ENCODE measurements at places on chromosomes 3 and 15.
A peak's percentile ranks its signal among the peaks of the same experiment; 100 is the strongest.

GRCh38 chr3:130411320-130411719 is 65.8 kb downstream of the COL6A5 start:
- no peak for DNase-seq

GRCh38 chr15:38228618-38229017 is 24.0 kb upstream of the SPRED1 start:
- no peak for DNase-seq

- DNase-seq, result no peak
Observed at GRCh38 chr15:79973456-79974195, 2.6 kb upstream of the BCL2A1 start.

DNA sequence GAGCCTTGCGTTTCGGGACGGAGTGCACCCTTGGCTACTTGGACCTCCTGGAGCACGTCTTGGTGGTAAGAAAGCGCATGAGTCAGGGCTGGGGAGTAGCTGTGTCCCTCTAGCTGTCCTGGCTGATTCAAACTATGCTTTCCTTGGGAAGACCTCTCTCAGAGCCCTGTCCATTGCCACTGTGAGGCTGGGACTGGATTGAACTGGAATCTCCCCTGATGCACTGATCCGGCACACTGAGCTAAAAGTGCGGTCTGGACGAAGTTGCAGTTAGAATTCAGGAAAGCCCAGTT is 232.6 kb upstream of the TPM1 start:
- no peak for DNase-seq

DNA sequence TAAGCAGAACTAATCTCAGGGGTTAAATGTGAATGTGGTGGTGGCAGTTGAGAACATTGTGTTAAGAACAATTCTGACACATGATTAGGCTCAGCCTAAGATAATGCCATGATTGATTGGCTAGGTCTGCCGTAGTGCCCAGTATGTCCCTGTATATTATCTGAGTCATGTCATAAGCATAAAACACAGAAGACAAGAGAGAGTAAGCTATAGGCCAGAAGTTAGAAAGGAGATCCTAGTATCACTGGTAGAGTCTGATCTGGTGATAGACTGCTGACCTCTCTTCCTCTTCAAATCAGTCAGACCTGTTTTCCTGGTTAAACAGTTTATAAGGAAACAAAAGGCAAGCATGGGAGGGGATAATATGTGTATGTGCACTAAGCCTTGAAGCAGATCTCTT is 30.1 kb upstream of the ATP8B4 start:
- no peak for DNase-seq

GRCh38 chr3:38043486-38043885 is 4.5 kb downstream of the DLEC1 start:
- DNase-seq, result no peak

DNA sequence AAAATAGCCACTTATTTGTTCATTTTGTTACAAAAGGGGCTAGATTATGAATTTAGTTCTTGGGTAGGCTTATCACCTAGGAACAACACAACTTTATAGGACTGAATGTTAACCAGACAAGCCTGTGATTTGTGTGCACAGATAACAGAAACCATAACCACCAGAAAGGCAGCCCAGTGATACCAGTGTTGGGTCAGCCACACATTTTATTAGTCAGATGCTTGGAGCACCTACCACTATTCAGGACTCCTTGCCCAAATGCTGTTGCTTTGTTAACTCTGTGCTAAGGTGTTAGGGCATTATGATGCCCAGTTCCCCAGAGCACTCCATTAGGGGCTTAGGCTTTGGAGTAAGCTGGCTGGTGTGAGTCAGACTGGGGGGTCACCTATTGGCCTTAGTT is 22.5 kb downstream of the PLCL2 start:
- DNase-seq, result no peak

DNA sequence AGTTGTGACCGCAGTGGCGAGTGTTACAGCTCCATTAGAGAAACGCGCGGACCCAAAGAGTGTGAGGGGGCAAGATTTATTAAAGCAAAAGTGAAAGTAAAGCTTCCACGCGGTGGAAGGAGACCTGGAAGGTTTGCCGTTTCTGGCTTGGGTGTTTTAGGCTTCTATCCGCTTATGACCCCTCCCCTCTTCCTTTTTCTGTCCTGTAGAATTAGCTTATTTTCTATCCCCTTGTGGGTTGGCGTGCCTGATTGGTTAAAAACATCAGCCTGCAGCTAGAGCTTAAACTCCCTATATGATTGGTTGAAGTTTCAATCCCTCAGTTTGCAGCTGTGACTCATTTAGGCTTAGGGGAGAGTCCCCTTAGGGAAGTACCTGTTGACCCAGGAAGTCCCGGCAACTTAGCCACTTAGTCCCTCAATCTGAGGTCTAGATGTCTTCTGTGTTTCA is 39.6 kb downstream of the C3orf38 start:
- DNase-seq, result peak; percentile 50

DNA sequence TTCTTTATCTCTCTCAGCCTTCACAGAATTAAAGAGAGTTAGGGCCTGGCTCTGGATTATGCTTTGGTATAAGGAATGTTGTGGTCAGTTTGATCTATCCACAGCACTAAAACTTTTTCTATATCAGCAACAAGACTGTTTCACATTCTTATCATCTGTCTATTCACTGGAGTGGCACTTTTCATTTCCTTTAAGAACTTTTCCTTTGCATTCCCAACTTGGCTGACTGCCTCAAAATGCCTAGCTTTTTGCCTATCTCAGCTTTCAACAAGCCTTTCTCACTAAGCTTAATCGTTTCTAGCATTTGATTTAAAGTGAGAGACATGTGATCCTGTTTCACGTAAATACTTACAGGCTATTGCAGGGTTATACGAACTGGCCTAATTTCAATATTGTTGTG is 471.8 kb downstream of the GBE1 start:
- no peak for DNase-seq

DNA sequence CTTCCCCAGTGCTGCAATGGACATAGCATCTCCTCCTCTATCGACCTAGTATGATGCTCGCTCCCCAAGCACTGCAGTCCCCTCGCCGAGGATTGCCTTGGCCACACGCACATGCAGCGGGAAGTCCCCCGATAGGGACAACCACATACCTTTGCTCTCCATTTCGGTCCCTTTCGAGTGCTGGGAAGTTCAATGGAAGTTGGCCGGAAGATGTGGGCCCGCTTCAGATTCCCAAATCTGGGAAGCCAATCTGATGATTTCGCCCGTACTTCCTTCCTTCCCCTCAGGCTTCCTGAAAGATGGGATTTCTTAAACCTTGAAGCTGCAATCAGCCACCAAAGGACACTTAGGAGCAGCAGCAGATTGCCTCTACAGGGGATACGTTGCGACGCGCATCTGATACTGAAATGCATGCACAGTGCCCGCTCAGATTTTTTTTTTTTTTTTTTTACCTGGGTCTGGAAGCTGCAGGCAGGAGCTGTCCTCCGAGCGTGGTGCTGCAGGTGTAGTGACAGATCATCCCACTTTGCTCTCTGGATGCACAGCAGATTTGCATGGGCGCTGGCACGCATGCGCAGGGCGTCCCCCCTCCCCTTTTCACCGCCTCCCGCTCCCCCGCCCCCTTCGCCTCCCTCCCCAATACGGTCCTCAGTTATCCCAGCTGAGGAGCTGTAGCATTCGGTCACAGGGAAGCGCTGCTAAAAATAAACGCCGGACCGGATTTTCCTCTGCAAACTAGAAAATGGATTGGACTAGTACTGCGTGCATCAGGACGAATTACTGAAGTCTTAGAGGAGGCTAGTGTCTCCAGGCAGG is at the start of gene FGF12:
Gene FGF12, minus strand, starts transcription at position 510 of the 816 bp plus-strand sequence.
- DNase-seq, result no peak

DNA sequence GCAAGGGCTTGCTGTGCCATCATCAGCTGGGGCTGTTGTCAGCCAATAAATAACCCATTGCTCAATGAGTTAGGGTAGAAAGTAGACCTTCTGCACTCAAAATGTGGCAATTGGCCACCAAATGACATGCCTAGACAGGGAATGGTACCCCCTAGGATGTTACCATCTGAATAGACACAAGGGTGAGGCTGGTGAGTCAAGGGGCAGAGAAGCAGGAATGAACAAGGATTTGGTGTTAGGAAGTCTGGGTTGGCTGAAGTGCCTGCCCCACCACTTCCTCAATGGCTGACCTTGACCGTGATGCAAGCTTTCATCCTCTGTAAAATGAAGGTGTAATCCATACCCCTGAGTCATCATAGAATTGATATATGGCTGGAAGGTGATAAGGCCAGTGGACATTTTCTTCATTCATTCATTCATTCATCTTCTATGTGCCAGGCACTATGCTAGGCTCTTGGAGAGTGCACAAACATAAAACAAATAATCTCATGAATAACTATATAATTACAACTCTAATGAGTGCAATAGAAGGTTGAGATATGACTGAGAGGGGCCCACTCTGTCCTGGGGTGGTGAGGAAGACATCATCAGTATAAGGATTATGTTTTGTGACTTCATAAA is 4.4 kb upstream of the CA12 start:
- DNase-seq, result no peak

- DNase-seq, result no peak
Observed at GRCh38 chr3:36823806-36824205, 59.5 kb upstream of the DCLK3 start.

- peak; percentile 2 for DNase-seq
Observed at GRCh38 chr15:91116113-91117067, 16.3 kb downstream of the SV2B start.

- DNase-seq, result peak; percentile 2
Observed at GRCh38 chr15:87954793-87955192, 301.7 kb downstream of the NTRK3 start.

- DNase-seq, result peak; percentile 45
Observed at GRCh38 chr3:66098436-66098835, 59.7 kb upstream of the MAGI1 start.

DNA sequence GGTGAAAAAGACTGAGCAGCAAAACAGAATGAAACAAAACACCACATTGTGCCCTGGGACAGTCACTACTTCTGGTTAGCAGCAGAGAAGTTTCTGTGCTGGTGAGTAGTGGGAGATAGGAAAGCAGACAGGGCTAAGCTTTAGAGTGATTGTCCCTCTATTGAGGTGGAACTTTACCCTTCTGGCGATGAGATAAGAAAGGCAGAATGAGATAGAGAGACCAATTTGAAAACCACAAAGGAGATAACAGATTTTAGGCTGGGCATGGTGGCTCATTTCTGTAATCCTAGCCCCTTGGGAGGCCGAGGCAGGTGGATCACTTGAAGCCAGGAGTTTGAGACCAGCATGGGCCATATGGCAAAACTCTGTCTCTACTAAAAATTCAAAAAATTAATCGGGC is 208.5 kb downstream of the TBL1XR1 start:
- no peak for DNase-seq

DNA sequence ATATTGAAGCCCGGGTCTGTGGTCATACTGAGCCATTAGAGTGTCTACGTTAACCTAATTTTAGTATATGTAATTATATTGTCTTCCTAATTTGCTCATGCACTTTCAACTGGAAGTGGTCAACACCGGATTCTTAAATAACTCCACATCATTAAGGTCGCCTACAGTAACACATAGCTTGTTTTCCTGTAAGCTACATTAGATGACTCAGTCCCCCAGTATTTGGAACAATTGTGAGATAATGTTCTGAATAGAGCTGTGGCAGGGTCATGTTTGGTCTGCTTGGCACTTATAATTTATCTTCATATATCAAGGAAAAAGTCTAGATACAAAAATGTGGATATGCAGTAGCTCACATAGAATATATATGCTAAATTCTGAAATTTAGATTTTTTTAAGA is 486.2 kb downstream of the IGSF11 start:
- no peak for DNase-seq

GRCh38 chr3:10449436-10449835 is 56.0 kb downstream of the ATP2B2 start:
- no peak for DNase-seq

DNA sequence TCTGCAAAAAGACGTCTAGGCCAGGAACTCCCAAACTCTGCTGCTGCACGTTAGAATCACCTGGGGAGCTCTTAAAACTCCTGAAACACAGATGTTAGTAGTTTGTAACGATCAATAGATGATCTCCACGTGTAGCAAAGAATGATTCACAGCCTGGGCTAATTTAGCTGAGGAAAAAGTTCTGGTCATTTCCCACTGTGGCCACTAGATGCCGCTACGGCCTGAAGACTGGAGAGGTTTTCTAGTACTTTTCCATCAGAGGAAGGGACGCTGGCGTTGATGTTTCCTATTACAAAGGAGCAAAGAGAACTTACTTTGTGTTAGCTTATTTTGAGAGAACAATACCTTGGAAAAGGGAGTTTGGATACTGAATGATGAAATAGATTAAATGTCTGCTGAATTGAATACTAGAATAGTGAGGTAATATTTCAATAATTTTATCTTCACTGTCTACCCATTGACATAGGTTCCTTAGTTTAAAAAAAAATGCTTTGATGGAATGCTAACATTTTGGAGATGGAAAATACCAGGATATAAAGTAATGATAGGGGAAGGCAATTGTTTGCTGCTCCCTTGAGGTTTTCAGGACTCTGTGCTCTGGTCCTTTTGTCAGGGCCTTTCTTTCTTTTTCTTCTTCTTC is 159.1 kb downstream of the P3H2 start:
- DNase-seq, result peak; percentile 81

DNA sequence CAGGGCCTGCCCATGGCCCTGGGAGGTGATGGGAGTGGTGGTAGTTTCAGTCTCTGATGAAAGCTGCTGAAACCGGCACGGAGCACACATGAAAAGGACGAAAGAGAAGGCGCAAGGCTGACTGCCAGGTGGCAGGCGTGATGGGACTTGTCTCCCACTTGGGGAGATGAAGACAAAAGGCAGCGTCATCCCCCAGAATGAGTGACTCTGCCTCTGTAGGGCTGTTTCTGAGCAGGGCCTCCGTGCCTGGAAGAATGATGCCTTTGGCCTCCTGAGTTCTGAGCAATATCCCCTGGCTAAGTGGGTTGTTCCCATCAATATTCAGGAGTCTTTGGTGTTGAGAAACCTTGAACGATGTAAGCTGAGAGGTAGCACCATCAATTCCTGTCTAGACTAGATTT is 237.8 kb downstream of the OPA1 start:
- DNase-seq, result no peak

DNA sequence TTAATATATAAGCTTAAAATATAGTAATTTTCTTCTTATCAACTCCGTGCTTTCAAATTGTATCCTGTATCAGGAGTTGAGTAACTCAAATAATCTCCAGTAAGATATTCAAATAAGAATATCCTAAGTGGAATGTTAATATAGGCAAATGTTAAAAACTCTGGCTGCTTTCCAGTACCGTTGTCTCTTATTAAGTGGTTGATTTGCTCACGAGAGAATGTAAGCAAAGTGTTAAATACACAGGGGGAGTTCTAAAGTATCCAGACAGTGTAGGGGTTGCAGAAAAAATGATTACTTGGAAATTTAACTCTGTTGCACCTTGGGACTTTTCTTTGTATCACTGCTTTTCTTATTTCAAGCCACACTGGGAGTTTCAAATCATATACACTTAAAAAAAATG is 478.9 kb upstream of the TBL1XR1 start:
- DNase-seq, result no peak

DNA sequence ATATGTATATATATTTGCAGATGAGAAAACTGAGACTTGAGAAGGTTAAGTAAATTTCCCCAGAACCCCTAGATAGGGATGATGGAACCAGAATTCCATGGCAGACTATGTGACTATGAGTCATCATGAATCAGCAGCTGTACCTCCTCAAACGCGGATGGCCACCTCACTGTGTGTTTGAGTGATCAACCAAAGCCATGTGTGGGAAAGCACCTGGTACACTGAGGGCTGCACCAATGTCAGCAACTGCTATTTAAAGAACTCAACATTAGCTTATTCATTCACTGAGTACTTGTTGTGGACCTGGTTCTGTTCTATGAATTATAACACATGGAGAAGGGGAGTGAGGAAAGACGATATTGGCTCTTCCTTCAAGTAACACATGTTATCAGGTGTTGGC is 377.0 kb downstream of the GAP43 start:
- peak; percentile 78 for DNase-seq

All from fibroblast of villous mesenchyme (primary cell).